OCI-LY7 (cell line): ENCODE measurements at places on chromosomes 16 and 17.
A peak's percentile ranks its signal among the peaks of the same experiment; 100 is the strongest.

- DNase-seq, result no peak
Observed at GRCh38 chr16:81523387-81524115, 78.9 kb downstream of the CMIP start.

DNA sequence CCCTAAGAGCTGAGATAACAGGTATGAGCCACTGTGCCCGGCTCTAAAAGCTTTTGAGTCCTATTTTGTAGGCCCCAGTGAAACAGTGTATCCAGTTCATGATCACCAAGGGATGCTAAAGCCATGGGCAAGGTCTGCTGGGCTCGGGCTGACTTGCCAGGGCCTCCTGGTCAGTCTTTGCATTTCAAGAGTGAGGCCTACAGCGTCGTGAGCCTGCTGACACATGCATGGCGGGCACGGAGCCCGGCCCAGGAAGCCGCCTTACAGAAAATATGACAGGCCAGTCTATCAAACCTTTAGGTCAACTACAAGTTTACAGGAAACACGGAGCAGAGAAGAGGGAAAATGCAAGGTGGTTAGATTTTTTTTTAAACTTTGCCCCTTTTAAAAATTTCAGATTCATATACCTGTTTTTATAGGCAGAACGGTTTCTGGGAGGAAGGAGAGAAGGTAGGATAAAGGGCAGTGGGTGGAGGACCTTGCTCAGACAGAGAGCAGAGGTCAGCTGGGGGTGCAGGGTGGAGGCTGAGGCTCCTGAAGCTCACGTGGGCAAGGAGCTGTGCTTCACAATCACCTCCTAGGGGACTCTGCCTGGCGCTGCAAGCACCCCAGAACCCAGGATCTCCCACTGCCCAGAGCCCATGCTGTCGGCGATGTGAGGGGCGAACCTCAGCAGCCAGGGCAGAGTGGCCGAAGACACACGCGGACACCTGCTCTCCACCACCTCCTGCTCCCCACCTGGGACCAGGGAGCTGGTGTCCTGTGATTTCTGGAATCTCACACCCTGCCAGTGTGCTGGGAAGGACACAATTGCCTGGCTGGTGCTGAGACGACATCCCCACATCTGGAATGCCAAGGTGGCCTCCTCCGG, 21.3 kb downstream of the C16orf95 start:
- no peak for DNase-seq

GRCh38 chr17:30326809-30327208, 7.0 kb downstream of the TMIGD1 start:
- DNase-seq, result no peak

DNA sequence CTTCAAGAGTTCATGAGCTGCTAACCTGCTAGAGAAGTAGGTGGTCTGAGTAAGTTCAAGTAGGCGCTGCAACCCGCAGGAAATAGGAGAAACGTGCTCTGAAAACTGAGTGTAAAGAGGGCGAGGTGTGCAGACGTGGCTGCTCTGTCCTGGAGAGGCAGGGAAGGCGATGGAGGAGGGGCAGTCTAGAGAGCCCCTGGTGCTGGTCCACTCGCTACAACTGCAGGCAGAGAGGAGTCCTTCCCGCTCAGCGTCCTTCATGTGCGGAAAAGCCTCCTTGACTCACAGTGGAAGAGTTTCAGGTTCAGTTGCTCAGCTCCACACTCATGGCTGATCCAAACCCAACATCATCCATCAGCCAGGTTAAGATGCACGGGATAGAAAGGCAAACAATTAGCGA, 12.1 kb downstream of the ABCA3 start:
- no peak for DNase-seq

DNA sequence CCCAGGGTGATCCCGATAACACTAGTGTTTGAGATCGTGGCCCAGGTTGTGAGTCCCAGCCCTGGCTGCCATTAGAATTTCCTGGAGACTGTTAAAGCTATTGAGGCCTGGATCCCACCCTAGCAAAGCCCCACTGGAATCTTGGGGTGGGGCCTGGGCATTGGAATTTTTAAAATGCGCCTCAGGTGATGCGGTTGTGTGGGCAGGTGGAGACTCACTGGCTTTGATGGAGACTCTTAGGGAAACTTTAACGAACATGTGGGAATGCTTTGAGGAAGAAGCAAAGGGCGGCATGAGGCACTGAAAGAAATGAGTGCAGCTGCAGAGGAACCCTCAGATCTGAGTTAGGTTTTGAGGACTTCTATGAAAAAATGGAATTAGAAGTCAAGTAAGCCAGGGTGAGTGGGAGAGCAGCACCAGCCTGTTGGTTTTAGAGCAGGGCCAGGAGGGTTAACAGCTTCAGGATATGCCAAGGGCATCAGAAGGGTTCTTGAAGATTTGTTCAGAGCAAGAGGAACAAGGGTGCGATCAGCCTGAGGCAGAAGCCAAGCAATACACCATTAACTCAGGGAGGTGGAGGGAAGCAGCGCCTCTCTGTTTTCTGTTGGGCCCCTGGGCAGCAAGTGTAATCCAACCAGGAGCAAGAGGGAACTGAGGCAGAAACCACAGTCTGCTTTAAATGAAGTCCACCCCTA, 42.5 kb downstream of the KSR1 start:
- no peak for DNase-seq

- DNase-seq, result no peak
Observed at GRCh38 chr16:14240964-14241363, 169.8 kb downstream of the MRTFB start.

DNA sequence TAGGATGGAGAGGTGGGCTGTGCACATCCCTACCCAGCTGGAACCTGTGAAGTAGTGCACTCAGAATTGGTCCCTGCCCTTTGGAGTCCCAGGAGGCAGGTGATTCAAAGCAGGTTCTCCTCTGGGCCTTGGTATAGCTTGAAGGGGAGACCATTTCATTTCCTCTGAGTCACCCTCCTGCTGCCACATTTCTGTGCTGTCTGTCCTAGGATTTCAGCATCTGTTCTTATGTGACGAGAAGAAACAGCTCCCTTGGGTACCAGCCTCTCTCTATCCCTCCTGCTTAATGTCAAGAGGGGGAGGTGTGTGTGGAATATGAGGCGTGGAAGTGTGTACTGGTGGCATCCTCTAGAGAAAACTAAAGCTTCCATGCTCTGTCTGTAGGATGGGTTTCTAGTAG, 5.0 kb upstream of the NFE2L1 start:
- no peak for DNase-seq

DNA sequence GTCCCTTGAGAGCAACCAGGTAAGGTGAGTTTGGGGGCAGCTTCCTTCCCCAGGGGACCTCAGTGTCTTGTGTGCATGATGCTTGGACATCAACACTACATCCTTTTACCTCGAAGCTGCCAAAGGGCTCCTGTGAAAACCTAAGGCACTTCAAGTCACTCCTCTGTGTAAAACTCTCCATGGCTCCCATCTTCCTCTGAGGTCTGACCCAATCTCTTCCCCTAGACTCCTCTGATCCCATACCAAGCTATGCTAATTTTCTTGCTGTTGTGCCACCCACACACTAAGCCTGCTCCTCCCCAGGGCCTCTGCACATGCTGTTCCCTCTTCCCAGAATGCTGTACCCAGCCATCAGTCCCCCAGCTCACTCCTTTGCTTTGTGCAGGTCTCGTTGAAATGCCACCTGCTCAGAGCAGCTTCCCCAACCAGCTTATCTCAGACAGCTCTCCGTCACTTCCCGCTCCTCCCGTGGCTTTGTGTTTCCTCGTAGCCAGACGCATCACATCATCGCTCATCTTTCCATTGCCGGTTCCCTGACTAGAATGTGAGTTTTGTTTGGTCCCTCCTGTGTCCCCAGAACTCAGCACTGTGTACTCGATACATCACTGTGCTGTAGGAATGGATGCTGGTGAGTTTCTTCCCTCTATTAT, 78.4 kb downstream of the CNGB1 start:
- DNase-seq, result no peak

- no peak for DNase-seq
Observed at GRCh38 chr16:1708768-1709180, 2.8 kb downstream of the MAPK8IP3 start.

GRCh38 chr17:70318051-70318450, 148.7 kb downstream of the KCNJ2 start:
- no peak for DNase-seq

DNA sequence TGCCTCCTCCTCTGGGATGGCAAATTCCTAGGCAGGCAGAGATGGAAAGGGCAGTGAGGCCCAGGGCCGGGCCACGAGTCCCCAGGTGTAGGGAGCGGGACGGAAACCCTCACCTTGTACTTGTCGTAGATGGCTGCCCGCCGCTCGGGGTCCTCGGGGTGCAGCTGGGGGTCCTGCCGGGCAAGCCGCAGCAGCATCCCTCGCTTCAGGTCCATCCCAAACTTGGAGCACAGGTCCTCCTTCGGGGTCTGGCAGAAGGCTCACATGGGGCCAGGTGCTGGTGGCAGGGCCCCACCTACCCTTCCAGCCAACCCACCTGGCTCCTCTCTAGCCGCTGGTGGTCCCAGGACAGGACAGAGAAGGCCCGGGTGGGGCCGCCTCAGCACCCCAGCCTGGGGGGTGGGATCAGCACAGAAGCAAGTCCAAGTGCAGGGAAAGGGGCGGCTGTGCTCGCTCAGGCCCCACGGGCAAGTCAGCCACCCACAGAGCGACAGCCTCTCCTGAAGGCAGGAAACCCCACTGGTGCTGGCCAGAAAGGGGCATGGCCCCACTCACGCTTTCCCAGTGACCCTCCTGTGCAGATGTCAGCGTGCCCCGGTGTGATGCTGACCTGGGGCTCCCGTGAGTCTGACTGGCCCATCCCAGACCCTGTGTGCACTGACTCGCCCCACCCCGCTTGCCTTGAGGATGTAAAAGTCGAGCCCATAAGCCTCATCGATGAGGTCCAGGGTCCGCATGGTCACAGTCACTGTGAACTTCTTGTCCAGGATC, 1.8 kb downstream of the MRPL28 start:
- no peak for DNase-seq

GRCh38 chr17:82598256-82599119, 49.8 kb downstream of the WDR45B start:
- DNase-seq, result no peak

GRCh38 chr17:68572138-68572842, 28.9 kb downstream of the FAM20A start:
- no peak for DNase-seq

DNA sequence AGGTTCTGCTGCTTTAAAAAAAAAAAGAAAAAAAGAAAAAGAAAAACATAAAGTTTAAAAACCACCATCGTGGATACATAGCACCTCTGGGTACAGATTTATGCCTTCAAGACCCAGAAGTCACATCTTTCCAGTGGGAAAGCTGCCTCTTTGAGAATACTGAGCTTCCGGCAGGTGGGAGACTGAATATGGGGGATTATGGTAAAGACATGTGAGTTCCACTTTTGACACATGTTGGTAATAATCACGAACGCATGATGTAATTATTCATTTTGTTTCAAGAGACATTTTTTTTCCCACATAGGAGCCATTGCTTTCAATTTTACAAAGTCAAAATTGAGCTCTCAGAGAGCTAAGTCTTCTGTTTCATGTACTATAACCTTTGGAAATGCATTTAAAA, 229.7 kb upstream of the CDH5 start:
- DNase-seq, result no peak

GRCh38 chr17:68036304-68037147, 991 bp downstream of the KPNA2 start:
- peak; percentile 46 for DNase-seq

- no peak for DNase-seq
Observed at GRCh38 chr16:81896902-81897301, 114.4 kb downstream of the SDR42E1 start.

DNA sequence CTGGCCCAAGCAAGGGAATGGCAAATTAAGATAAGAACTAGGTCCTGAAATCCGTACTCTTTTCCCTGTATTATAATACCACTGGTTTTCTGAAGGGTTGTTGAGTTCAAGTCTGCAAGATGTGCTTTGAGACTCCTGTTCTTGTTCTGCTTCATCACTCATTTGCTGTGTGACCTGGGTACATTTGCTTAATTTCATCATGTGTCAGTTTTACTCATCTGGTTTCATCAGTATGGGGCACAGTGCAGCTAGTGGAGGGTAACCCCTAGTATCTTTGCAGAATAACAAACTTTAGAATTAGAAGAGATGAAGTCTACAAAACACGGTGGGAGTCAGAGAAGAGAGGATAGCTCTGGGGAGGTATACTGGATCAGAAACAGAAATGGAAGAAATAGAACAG, 21.9 kb upstream of the EFCAB13 start:
- no peak for DNase-seq

- DNase-seq, result no peak
Observed at GRCh38 chr17:66469890-66470289, 167.5 kb downstream of the PRKCA start.

DNA sequence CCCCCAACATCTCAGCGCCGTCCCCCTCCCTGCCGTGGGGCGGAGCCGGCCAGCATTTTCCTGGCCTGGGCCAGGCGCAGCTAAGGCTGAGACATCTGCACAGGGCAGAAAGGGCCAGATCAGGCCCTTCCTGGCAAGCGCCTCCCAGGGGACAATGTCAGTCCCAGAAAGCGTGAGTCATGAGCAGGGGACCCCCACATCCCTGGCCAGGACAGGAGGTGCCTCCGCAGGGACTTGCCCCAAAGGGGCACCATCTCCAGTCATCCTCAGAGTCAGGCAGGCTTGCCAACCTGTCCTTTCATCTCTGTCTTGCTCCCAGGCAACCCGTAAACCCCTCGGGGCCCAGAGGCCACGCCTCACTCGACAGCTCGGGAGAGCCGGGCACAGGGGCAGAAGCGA, 43.2 kb downstream of the SOCS1 start:
- DNase-seq, result no peak

DNA sequence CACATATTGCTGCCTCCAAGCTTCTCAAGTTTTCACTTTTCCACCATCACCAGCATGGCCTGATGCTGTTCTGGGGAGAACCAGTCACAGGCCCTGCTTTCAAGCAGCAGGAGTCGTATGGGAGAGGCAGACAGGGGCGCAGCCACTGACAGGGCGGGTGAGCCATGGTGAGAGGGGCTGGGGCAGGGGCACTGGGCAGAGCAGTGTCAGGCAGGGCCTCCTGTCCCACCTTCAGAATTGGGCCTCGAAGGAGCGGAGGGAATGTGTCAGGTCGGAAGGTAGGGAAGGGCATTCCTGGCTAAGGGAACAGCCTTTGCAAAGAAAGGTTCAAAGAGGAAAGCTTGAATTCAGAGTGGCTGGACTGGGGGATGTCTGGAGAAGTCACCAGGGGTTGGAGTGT, 4.9 kb upstream of the MAP2K3 start:
- DNase-seq, result no peak

GRCh38 chr16:51657848-51658247, 506.8 kb upstream of the SALL1 start:
- DNase-seq, result no peak

DNA sequence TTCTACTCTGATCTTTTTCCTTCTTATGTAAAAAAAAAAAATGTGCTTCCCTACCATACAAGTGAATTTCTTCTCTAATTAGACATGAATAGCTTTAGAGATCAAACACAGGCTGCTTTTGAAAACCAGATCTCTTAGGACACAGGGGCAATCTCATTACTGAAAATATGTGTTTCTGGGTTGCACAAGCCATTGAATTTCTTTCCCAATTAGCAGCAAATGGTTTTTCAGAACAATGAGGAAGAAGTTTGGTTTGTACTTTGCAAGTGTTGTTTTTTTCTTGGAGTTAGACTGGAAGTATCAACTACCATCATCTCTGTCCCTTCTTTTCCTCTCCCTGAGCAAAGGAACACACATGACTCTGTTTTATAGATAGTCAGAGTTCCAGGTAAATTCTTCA, 5.6 kb upstream of the ANKS4B start:
- DNase-seq, result no peak
